ENCODE measurements at places on chromosomes 2 and 18.

DNA sequence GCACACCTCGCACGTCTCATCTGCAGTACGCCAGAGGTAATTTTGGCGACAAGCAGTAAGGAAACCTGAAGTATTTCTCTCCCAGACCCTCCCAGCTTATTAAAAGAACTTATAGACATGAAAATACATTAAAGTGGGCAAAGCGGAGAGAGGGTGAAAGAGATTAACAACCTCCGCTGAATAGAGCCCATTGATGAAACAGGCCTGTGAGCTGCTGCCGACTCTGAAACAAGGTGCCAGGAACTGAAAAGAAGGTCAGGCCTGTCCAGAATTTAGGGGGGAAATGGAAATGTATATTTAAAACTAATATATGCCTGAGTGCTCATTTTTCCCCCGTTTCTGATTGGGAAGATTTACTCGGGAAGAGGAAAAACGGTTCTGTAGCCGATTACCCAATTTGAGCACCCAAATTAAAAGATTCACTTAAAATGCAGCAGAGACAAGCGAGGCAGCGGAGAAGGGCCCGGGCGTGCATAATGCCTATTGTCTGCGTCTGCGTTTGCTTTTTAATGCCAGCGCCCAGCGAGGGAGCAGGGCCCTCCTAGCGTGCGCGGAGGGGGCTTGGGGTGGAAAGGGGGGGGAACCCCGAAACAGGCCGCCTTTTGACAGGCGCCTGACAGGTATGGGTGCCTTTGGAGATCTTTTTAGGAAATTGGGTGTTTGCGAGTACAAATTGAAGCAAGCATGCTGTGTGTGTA, 316.2 kb downstream of the GBX2 start:
- no peak for DNase-seq

DNA sequence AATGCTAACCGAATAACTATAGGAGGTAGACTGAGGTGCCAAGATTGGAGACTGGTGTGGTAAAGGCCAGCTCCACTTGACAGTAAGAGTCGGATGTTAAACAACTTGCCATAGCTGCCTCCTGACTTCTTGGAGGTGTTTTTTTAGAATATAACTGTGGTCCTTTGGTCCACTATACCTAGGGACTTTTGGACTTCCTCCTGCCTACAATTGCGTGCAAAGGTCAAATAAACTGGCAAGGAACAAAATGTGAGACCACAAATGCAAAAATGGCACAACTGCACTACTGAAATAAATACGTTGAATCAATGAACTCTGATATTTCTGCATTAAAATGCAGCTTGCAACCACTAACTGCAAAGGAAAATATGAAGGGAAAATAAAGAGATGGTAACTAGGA, 338.6 kb downstream of the NRXN1 start:
- no peak for DNase-seq

- no peak for DNase-seq
Observed at GRCh38 chr2:96157649-96158553, 12.7 kb upstream of the DUSP2 start.

- no peak for DNase-seq
Observed at GRCh38 chr2:227153307-227153706, 10.7 kb downstream of the COL4A4 start.

GRCh38 chr2:109367683-109368082, 238.7 kb downstream of the SH3RF3 start:
- no peak for DNase-seq

DNA sequence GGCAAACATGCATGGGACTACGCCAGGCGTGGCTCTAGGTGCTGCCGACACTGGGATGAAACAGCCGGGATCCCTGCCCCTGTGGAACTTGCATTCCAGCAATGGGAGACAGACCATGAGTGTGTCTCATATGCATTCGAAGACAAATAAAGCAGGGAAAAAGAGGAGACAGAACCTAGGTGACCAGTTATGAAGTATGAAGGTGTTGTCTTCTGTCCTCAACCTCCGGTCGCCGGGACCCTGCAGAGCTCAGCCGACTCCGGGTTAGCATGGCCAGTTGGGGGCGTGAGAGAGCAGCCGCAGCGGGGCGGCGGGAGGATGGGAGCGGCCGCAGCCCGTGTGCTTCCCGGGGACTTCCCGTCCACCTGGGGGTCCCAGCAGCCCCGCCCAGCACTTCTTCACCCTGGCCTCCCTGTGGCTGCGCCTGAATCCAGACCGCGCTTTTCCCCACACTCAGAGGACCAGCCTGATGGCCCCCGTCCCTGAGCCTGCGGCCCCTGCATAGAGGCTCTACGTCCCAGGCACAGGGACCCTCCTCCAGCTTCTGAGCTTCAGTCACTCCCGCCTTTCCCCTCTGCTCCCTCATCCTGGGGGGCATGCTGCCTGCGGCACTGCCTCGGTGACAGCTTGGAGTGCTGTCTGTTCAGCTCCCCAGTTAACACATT, 11.4 kb downstream of the ID2 start:
- no peak for DNase-seq

DNA sequence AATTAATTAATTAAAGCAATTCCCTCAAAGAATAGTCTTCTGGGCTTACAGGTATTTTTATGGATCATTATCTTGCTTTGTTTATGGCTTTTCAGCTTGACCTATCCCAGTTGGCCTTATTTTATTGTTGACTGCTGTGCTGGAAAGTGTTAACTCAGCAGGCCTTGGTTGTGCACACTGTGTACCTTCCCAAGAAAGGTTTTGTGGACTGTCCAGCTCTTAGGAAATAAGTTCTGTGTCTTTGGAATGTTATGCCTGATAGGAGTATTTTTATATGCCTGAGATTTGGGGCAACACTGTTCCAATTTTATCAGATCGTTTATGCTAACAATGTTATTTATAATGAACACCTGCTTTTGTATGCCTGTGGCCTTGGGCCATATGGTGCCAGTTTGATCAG, 671.9 kb upstream of the ZNF804A start:
- no peak for DNase-seq

GRCh38 chr2:207163053-207163755, 2.5 kb downstream of the KLF7 start:
- DNase-seq, result no peak

DNA sequence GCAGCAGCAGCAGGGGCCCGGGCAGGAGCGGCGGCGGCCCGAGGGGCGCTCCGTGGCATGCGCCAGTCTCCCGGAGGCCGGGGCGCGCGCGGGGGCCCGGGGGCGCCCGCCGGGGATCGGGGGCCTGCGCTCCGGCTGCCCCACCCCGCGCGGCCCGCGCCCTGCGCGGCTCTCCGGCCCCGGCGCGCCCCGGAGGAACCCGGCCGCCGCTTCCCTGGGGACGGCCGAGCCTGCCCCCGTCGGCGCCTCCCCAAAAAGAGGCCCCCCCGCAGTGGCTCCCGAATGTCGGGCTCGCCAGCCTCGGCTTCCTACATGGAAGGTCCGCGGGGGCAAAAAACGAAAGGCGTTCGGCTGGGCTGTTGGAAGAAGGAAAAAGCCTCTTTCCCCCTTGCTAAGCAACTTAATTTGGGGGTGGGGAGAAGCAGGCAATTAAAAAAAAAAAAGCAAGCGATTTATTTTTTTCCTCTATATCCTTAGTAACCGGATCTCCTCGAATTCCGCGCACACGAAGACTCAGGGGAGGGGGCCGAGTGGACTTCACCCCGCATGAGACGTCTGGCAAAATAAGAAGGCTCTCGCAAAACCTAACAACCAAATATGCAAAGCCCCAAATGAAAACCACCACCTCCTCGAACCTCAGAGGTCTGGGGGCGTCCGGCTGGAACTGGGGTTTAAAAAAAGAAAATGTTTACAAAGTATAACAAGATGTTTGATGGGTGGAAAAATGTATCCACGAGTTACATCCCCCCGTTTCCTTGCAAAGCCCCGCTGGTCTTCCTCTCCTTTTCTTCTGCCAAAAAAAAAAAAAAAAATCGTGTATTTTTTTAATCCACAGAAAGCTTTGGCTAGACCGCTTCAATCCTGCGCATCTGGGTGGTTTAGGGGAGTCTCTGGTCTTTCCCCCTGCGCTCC, at the start of gene SMAD7:
SMAD7 (minus strand) TSS at position 430 of the 912 bp plus-strand sequence. CDS start 541 bp downstream, outside the sequence.
- no peak for DNase-seq

GRCh38 chr18:42292654-42293053, 337.6 kb downstream of the PIK3C3 start:
- DNase-seq, result no peak

GRCh38 chr18:57205641-57206040, 58.8 kb downstream of the BOD1L2 start:
- no peak for DNase-seq

DNA sequence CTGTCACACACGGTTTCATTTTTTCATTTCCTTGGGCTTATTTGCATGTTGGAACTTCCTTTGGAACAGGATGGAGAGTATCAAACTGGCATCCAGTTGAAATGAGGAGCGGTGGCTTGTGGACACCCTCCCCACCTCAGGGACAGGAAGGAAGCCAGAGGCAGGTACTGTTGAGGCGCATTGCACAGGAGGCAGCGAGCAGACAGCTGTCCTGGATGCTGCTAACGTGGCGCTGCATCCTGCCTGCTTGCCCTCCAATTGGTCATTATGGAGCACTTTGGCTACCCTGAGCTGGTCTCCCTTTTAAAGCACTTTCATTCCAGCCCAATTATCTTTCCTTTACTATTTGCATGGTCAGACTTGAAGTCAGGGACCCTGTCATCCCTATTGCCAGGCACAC, 80.7 kb upstream of the ITGA4 start:
- DNase-seq, result no peak

Data from GM12864 (cell line).